T-helper 22 cell (primary cell): ENCODE measurements at places on chromosomes 11 and 22.

GRCh38 chr11:82631722-82632630 is 101.7 kb downstream of the FAM181B start:
- DNase-seq: no peak

DNA sequence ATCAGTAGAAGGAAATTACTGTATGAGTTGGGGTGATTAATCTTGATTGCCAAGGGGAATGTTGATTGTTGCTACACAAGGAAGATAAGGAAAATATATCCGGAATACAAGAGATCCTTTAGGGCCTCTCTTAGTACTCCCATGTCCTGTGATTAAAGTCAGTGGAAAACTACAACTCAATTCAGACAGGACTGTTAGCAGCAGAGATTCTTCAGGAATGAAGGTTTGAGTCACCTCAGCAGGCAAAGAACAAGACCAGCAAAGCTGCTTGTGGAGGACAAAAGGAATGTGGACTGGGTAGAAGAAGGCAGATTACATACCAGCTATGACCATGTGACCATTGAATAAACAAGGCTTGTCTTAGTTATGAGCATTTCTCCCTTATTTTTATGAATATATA is 478.2 kb downstream of the BUD13 start:
- no peak for DNase-seq

DNA sequence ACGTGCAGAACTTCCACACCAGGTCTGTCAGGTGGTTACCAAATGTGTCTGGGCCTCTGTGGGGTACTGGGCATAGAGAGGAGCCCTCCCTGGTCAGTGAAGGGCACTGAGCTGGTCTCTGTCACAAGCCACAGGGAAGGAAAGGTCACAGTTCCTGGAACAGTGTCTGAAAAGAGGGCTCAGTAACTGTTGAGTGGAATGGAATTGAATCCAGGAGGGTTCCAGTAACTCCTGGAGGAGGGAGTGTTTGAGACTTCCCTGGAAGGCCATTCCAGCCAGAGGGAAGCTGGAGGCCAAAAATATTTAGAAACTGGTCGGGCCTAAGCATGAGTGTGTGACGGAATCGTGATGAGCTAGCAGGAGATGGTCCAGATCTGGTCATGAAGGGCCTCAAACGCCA is 7.9 kb downstream of the ACTN3 start:
- DNase-seq: no peak

DNA sequence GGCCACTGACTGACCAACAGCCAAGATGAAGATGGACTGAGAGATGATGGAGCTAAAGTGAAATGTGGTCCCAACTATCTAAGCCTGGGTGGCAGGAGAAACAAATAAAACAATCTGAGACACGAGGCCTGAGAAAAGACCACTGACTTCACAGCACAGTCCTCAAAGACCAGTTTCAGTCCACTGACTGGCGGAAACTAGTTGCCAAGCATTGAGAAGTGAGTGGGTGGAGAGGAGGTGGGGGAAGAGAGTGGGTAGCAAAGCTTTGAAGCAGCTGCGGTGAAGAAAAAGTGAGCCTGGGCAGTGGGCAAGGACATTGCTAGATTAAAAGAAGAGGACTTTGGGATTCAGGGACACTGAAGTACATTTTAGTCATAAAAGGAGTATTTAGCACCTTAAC is 1.9 kb downstream of the MS4A1 start:
- no peak for DNase-seq

GRCh38 chr22:44355716-44356070 is 42.9 kb upstream of the SHISAL1 start:
- DNase-seq: no peak

- no peak for DNase-seq
These were observed 131.8 kb downstream of the TRIM44 start for GRCh38 chr11:35794333-35794732.
